ENCODE measurements at places on chromosomes 2 and 18.

DNA sequence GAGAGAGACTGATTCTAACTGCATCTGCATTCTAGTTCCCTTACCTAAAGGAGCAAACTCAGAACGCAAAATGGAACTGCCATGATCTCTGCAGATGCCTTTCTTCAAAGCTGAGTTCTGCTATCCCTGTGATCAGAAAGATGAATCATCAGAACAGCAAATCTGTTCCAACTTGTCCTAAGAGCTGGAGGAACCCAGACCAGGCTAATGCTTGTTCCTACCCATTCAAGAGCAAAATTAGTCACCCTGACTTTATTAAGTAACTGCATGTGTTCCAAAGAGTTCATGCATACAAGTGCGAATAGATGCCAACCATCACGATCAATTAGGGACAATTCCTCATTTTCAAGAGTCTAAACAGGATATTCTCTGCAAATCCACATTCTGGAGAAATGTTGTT is 46.5 kb downstream of the MBP start:
- peaks cover 11% of the 10 kb centered on the region for H3K4me1 ChIP-seq
- no peaks in the 10 kb centered on the region for H3K36me3 ChIP-seq
- no peak overlapping the region for H3K27ac ChIP-seq

- no peak overlapping the region for H3K4me3 ChIP-seq
- H3K4me1 ChIP-seq: peaks cover 23% of the 10 kb centered on the region
- H3K27me3 ChIP-seq: peaks cover 26% of the 10 kb centered on the region
- no peaks in the 10 kb centered on the region for H3K36me3 ChIP-seq
Observed at GRCh38 chr2:172109988-172110811, 7.5 kb upstream of the DLX2 start.

GRCh38 chr2:188091220-188091619 is 200.5 kb upstream of the GULP1 start:
- H3K27ac ChIP-seq: no peak overlapping the region
- no peaks in the 10 kb centered on the region for H3K27me3 ChIP-seq
- H3K4me3 ChIP-seq: no peak overlapping the region
- DNase-seq: no peak
- H3K36me3 ChIP-seq: no peaks in the 10 kb centered on the region
- no peaks in the 10 kb centered on the region for H3K4me1 ChIP-seq

DNA sequence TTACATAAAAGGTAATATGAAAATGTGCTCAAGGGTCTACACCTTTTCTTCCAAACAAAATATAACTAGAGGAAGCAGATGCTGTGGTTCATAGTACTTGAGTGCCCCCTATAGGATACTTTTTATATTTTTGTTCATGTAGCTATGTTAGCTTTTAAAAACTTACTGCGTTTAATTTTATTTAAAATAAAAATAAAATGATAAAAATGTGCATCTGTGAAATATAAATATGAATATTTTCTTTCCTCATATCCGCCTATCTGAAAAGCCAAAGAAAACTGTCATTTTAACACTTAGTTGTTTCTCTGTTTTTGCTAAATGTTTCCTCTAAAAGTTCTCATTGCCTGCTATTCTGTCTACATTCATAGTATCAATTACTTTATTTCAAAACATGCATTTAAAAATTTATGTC is 9.6 kb upstream of the LRP1B start:
- H3K36me3 ChIP-seq: no peaks in the 10 kb centered on the region
- DNase-seq: peak; percentile 32
- no peaks in the 10 kb centered on the region for H3K4me1 ChIP-seq

GRCh38 chr18:74407888-74408287 is 49.2 kb downstream of the DIPK1C start:
- H3K4me1 ChIP-seq: no peaks in the 10 kb centered on the region
- H3K36me3 ChIP-seq: no peaks in the 10 kb centered on the region
- peaks cover 2% of the 10 kb centered on the region for H3K27me3 ChIP-seq
- H3K27ac ChIP-seq: no peak overlapping the region
- H3K4me3 ChIP-seq: no peak overlapping the region
- no peak for DNase-seq

GRCh38 chr2:129253461-129253812 is 726.0 kb upstream of the RAB6C start:
- no peak overlapping the region for H3K4me3 ChIP-seq
- H3K27ac ChIP-seq: no peak overlapping the region
- peak; percentile 8 for DNase-seq
- H3K4me1 ChIP-seq: no peaks in the 10 kb centered on the region
- H3K27me3 ChIP-seq: no peaks in the 10 kb centered on the region
- no peaks in the 10 kb centered on the region for H3K36me3 ChIP-seq

DNA sequence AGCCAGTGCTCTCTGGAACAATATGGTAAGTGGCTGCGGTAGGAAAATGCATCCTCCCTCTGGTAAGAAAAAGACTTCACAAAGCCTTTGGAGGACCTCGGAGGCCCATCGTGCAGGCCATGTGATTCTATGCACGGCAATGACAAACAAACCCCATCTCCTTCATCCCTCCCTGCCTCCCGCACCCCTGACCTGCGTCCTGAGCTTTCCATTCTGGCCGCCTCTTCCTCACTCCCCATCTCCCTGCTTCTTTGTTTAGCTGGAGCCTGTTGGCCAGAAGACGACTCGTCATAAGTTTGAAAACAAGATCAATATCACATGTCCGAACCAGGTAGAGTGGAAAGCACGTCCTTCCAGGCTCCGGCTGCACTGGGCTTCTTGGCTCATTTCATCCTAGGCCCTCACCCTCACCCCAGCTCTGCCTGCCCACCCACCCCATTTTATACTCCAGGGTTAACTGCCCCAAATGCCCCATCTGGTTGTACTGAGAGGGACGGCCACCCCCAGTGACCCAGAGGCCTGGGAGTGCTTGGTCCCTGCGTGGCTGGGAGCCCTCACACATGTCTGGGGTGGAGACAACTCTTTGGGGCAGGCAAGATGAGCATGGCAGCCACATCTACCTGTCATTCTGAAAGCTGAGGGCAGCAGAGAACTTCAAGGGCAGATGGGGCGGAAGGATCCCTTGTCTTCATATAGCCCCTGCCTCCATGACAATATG is 94.0 kb downstream of the PLB1 start:
- no peak for DNase-seq
- no peak overlapping the region for H3K4me3 ChIP-seq
- no peak overlapping the region for H3K27ac ChIP-seq
- no peaks in the 10 kb centered on the region for H3K36me3 ChIP-seq
- H3K27me3 ChIP-seq: no peaks in the 10 kb centered on the region
- H3K4me1 ChIP-seq: peaks cover 5% of the 10 kb centered on the region

GRCh38 chr2:147560810-147561535 is 283.9 kb upstream of the ACVR2A start:
- H3K27ac ChIP-seq: no peak overlapping the region
- H3K27me3 ChIP-seq: no peaks in the 10 kb centered on the region
- H3K4me1 ChIP-seq: no peaks in the 10 kb centered on the region
- H3K36me3 ChIP-seq: no peaks in the 10 kb centered on the region
- no peak for DNase-seq

GRCh38 chr2:54903736-54904554 is 146.3 kb downstream of the RTN4 start:
- H3K27me3 ChIP-seq: no peaks in the 10 kb centered on the region
- no peaks in the 10 kb centered on the region for H3K4me1 ChIP-seq
- no peak overlapping the region for H3K4me3 ChIP-seq
- no peak overlapping the region for H3K27ac ChIP-seq

GRCh38 chr2:105375001-105375561 is 23.8 kb downstream of the FHL2 start:
- H3K27me3 ChIP-seq: no peaks in the 10 kb centered on the region
- H3K27ac ChIP-seq: no peak overlapping the region
- no peak for DNase-seq

DNA sequence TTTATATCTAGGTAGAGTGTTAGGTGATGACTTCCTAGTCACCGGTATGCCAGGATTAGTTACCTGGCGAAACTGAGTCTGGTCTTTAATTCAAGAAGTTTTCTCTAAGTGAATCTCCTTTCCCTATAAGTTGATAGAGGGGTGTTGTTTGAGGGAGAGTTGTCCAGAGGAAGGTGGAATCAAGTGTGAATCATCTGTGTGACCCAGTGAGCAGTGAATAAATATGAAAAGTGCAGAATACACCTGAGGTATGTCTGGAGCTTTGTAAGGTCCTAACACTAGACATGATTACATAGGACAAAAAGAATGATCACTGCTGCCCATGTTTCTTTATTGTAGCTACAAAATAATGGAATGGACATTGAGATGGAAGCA is 11.2 kb downstream of the POU3F3 start:
- H3K27me3 ChIP-seq: no peaks in the 10 kb centered on the region
- no peak overlapping the region for H3K27ac ChIP-seq
- no peak for DNase-seq
- peaks cover 62% of the 10 kb centered on the region for H3K36me3 ChIP-seq
- no peak overlapping the region for H3K4me3 ChIP-seq

GRCh38 chr2:158781353-158781961 is 13.7 kb upstream of the DAPL1 start:
- no peak overlapping the region for H3K27ac ChIP-seq
- DNase-seq: no peak
- no peaks in the 10 kb centered on the region for H3K27me3 ChIP-seq
- H3K36me3 ChIP-seq: no peaks in the 10 kb centered on the region

DNA sequence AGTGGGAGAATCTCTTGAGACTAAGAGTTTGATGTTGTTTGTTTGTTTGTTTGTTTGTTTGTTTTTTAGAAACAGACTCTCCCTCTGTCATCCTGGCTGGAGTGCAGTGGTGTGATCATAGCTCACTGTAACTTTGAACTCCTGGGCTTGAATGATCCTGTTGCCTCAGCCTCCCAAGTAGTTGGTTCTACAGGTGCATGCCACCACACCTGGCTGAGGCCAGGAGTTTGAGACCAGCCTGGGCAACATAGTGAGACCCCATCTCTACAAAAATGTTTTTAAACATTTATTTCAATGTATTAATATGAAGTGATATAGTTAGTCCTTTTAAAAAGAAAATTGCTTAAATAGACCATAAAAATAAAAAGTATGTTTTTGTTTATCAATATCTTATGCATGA is 35.6 kb downstream of the MAP3K19 start:
- no peaks in the 10 kb centered on the region for H3K36me3 ChIP-seq
- no peak overlapping the region for H3K27ac ChIP-seq
- DNase-seq: no peak
- H3K4me1 ChIP-seq: no peaks in the 10 kb centered on the region
- no peaks in the 10 kb centered on the region for H3K27me3 ChIP-seq
- no peak overlapping the region for H3K4me3 ChIP-seq

DNA sequence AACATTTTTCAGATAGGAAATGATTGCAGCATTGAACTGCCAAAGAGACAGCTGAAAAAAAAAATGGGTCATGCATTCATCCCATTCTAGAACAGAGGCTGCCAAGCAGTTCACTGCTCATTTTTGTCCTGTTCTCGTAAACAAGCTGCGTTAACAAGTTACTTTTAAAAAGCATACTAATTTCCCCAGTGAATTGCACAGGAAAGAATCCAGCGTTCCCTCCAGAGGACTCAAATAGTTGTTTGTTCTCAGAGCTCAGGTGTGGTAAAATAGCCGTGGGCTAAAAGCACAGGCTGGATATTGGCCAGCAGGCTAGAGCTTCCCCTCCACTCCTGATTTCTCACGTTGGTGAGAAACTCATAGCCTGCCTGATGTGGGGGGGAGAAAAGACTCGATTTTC is 76.1 kb upstream of the AQP4 start:
- no peak overlapping the region for H3K27ac ChIP-seq
- no peak overlapping the region for H3K4me3 ChIP-seq
- no peaks in the 10 kb centered on the region for H3K27me3 ChIP-seq
- DNase-seq: no peak

DNA sequence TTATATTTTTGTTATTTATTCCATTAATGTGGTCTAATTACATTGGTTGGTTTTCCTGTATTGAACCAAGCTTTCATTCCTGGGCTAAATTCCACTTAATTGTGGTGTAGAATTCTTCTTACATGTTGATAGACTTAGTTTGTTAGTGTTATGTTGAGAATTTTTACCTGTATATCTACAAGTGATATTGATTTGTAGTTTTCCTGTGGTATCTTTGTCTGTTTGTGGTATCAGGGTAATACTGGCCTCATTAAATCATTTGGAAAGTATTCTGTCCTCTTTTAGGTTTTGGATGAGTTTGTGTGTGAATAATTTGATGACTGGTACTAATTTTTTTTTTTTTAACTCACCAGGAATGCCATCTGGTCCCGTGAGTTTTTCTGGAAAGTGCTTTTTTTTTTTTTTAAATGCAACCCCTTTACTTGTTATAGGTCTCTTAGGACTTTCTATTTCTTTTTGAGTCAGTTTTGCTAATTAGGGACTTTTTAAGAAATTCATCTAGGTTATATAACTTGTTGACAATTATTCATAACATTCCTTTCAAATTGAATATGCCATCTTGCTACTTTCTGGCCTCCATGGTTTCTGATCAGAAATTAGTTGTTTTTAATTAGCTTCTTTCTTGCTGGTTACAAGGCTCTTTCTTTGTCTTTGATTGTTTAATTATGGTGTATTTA is 232.8 kb downstream of the CCDC85A start:
- H3K27ac ChIP-seq: no peak overlapping the region
- no peak for DNase-seq
- H3K4me1 ChIP-seq: no peaks in the 10 kb centered on the region

DNA sequence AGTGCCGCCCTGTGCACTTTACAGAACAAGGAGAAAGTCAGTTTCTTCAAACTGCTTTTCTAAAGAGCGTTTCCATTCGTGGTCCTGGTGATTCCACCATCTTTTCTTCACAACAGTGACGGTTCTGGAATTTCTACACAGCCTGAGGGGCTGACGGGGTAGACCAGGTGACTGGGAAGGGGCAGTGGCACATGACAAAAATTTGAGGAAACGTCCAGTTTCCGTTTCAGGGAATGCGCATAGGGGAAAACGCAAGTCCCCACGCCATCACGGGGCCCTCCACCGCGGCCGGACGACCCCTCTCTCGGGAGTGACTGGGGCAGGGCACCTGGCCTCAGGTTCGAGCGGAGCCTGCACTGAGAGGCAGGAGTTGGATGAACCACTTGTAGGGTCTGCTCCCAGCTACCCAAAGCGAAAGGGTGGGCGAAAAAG is 980 bp upstream of the SPTBN1 start:
- peak; percentile 12 for DNase-seq
- no peaks in the 10 kb centered on the region for H3K36me3 ChIP-seq
- peaks cover 9% of the 10 kb centered on the region for H3K4me1 ChIP-seq
- H3K4me3 ChIP-seq: peak overlapping the region; percentile 92
- H3K27ac ChIP-seq: no peak overlapping the region

DNA sequence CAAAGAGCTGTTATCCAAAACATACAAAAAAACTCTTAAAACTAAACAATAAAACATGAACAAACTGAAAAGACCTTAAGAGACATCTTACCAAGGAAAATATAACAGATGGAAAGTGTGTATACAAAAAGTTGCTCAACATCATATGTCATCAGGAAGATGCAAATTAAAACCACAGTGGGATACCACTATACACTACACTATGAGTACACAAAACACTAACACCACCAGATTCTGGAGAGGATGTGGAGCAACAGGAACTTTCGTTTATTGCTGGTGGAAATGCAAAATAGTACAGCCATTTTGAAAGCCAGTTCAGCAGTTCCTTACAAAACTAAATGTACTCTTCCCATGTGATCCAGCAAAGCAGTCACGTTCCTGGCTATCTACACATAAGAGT is 221.4 kb downstream of the CMPK2 start:
- H3K4me1 ChIP-seq: peaks cover 6% of the 10 kb centered on the region
- H3K27me3 ChIP-seq: no peaks in the 10 kb centered on the region
- no peak overlapping the region for H3K27ac ChIP-seq
- H3K36me3 ChIP-seq: no peaks in the 10 kb centered on the region
- no peak overlapping the region for H3K4me3 ChIP-seq

All from neuronal stem cell (in vitro differentiated cells).